GM12864 (cell line): ENCODE measurements at places on chromosomes 7 and 10.

GRCh38 chr7:84069999-84070500 is 124.5 kb downstream of the SEMA3A start:
- no peak for DNase-seq

- no peak for DNase-seq
Observed at GRCh38 chr7:87784424-87784823, 91.7 kb downstream of the SLC25A40 start.

- no peak for DNase-seq
Observed at GRCh38 chr10:10798102-10798863, 219.4 kb upstream of the CELF2 start.

- peak; percentile 25 for DNase-seq
Observed at GRCh38 chr10:133520193-133520738, 6.9 kb upstream of the CYP2E1 start.

- DNase-seq = no peak
Observed at GRCh38 chr10:99364125-99364524, 35.0 kb downstream of the CNNM1 start.

DNA sequence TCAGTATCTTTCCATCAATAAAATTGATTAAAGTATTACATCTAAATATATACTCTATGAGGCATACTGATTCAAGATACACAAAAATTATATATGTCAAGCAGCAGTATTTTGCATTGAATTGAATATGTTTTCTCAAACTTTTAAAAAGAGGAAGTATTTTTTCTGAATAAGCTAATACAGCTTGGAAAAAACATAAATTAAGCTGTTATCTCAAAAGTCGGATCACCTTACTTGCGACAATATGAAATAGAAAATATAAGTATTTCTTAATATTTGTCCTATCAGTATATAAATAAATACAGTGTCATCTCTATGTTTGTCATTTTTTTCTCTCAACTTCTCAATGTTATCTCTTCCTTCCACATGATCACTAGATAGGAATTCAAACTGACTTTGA is 139.3 kb downstream of the MBL2 start:
- DNase-seq = no peak

GRCh38 chr10:42987121-42987541 is 89.7 kb upstream of the RET start:
- no peak for DNase-seq

DNA sequence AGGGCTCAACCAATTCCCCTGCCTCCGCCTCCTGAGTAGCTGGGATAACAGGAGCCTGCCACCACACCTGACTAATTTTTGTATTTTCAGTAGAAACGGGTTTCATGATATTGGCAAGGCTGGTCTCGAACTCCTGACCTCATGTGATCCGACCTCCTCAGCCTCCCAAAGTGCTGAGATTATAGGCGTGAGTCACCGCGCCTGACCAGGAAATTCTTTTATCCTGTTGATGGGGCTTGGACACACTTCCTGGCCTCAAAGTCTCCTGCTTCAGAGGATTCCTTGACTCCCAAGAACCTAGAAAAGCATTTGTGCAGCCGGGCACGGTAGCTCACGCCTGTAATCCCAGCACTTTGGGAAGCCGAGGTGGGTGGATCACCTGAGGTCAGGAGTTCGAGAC is 16.2 kb downstream of the ZNF425 start:
- DNase-seq = no peak

GRCh38 chr7:83643739-83644138 is 5.2 kb downstream of the SEMA3E start:
- no peak for DNase-seq

DNA sequence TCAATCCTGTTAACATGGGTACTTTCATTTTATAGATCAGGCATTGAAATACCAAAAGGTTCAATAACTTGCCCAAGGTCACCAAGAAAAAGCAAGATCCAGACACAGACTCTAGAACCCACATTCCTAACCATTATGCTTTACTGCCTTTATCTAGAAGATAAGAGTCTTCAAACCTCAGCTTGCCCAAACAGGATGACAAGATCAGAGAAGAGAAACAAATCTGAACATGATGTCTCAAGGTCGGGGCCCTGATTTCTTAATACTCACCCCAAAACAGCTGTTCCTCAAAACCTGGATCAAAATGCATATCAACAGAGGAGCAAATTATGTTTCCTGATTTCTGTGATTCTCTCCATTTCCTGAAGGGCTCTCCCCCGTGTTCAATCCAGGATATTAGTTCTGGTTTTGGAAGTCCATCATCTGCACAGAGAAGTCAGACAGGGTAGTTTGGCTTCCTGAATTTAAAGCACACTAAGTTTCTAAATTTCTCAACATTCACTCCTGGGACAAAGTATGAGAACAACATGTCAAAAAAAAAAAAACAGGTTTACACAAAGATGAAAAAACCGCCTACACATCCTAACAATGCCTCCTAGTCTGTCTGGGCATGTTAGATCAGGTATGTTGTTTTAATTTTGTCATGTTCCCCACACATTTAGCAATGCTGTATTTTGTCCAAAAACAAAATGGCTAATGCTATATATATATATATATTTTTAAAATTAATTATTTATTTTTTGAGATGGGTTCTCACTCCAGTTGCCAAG is 16.2 kb downstream of the ZNF786 start:
- no peak for DNase-seq

DNA sequence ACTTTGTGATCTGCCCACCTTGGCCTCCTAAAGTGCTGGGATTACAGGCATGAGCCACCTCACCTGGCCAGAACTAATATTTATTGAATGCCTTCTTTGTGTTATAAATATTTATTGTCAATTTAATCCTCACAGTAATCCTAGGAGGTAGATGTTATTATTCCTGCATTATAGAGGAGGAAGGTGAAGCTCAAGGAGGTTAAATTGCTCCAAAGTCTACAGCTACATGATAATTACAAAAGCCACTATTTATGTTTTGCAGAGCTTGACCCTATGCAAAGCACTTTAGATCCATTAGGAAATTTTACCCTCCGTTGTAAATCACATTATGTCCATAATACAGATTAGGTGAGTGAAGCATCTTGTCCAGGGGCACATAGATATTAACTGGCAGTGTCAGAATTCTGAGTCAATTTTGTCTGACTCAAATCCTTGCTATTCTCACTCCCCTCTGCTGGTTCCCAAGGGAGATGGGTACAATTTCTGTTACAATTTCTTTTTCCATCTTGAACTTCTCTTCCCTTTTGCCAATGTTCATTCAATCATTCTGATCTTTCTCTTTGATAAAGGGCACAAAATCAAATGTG is 25.7 kb upstream of the CDK14 start:
- DNase-seq = no peak

DNA sequence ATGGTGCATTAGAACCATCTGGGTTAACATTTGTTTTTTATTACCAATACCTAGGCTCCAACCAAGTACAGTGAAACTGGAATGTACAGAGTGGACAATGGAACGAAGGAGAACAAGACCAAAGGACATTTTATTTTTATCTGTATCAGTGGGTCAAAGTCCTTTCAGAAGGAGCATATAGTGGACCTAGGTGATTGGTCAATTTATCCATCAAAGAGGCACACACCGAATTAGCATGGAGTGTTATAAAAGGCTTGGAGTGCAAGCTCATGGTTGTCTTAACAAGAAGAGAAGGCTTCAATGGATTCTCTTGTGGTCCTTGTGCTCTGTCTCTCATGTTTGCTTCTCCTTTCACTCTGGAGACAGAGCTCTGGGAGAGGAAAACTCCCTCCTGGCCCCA is at the start of gene CYP2C9:
Gene CYP2C9 (plus strand): TSS at position 276 of the 400 bp plus-strand sequence. CDS start 25 bp downstream, at position 301.
- no peak for DNase-seq

GRCh38 chr7:6653071-6654003 is 16.2 kb downstream of the ZNF316 start:
- no peak for DNase-seq

- DNase-seq = no peak
Observed at GRCh38 chr10:117107238-117107637, 30.8 kb downstream of the VAX1 start.

DNA sequence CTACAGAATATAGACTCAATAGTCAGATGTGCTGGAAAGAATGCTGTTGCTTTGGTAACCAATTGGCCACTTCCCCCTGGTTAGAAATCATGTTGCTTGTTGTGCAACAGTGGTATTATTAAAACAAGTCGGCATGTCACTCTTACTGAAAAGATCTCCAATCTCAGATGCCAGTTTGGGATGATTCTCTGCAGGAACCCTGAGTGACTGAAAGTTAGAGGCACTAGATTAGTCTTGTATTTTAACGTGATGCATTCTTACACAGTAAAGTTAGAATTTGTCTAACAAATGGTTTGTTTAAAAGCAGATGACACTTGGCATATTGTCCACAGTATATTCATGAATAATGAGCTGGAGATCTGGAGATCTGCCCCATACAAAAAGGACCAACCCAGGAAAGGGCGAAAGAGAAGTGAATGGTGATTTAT is 287.6 kb downstream of the TWIST1 start:
- no peak for DNase-seq

- DNase-seq = no peak
Observed at GRCh38 chr10:44927352-44927751, 16.2 kb downstream of the TMEM72 start.

GRCh38 chr10:93630625-93631557 is 18.6 kb downstream of the PDE6C start:
- DNase-seq = no peak

DNA sequence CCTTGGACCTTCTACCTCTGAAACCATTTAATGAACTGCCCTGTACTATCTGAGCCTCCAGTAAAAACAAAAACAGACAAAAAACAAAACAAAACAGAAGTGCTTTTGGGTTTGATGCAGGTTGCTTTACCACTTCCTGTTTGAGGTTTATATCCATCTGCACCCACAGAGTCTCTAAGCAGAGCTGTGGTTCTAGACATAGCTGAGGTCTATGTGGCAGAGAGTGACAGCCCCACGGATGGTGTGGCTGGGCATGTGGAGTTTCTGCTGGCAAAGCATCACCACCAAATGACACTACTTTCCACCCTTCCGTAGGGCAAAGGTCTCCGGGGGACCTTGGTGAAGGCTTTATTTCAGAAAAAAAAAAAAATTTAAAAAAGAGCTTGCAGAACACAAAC is 754.2 kb downstream of the GRID1 start:
- DNase-seq = peak; percentile 31
